ENCODE measurements at places on chromosomes 16 and 17.

DNA sequence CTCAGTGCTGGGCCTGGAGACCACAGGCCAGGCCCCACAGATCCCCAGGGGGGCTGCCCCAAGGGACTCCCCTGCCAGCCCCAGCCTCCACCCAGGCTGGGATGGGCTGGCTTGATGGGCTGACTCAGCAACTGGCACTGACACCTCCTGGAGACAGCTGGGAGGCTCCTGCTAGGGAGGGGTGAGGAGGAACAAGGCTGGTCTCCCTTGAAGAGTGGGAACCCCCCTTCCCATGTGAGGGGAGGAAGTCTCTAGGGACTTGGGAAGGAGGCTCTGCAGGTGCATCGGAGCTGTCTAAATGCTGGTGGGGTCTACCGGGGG lies 10.4 kb downstream of the NHERF1 start:
- DNase-seq = peak; percentile 31

- no peak for DNase-seq
Observed at GRCh38 chr16:86740906-86741799, 162.8 kb downstream of the FOXL1 start.

DNA sequence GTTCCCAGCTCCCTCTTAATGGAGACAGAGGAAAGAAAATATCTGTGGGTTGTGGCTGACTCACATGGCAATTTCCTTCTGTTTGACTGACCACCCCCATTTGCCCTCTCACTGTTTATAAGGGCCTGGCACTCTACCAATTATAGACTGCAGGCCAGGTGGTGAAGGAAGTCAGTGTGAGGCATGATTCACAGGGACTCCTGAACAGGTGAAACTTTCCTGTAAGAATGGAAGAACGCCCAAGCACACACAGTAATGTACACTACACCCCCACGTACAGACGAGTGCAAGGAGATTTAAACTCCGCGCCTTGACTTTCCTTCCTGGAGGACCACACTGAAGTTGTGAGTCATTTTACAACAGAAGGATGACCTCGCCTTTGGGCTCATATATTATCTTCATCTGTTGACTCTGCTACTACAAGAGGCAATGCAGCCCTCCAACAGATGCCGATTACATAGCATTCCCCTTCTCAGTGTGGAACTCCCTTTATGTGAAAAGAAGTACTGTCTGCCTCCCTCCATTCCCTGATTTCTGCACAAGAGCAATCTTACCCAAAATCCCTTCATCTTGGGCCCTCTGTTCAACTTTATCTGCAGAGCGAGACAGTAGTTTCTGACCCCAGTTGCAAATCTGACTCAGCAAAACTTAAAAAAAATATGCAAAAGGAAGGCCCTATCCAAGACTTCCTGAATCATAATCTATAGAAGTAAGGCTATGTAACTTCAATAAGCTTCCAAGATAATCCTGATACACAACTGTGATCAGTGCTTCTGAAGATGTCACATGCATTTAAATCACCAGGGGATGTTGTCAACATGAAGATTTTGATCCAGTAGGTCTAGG lies 163.6 kb downstream of the SHISA6 start:
- DNase-seq = no peak

- no peak for DNase-seq
Observed at GRCh38 chr17:75356260-75356937, 49.1 kb downstream of the GRB2 start.

GRCh38 chr17:48632579-48633265 lies 6.6 kb upstream of the HOXB9 start:
- DNase-seq = no peak

GRCh38 chr17:58668598-58668935 lies 23.3 kb downstream of the TEX14 start:
- DNase-seq = no peak

- DNase-seq = no peak
Observed at GRCh38 chr17:2105663-2106062, 50.8 kb downstream of the HIC1 start.

- DNase-seq = peak; percentile 70
Observed at GRCh38 chr17:62824290-62825131, 16.4 kb upstream of the MARCHF10 start.

DNA sequence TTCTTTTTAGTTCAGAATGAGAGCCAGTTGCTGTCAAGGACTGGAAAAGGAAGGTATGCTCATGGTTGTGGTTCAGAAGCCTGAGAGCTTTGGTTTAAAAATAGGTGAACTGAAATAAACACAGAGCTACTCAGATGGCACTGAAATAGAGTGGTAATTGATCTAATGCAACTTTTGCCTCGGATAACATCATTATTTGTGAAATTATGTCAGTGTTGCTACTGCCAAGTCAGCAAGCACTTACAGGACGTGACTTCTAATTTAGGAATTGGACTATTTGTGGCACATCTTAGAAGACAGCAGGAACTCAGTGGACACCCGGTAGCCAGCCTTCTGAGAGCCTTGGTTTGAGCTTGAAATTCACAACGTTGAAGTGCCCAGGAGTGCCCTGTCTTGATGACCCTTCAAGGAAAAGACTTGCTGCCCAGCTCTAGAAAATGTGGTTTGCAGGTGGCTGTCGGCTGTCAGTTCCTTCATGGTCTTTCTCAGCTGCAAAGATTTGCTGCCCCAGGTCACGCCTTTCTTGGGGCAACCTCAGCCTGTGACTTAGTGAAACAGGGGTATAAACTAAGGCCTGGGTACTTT lies 42.0 kb upstream of the XYLT1 start:
- DNase-seq = no peak

- DNase-seq = no peak
Observed at GRCh38 chr16:10153985-10154384, 28.2 kb downstream of the GRIN2A start.

- DNase-seq = no peak
Observed at GRCh38 chr17:156094-156621, 18.8 kb downstream of the SCGB1C2 start.

DNA sequence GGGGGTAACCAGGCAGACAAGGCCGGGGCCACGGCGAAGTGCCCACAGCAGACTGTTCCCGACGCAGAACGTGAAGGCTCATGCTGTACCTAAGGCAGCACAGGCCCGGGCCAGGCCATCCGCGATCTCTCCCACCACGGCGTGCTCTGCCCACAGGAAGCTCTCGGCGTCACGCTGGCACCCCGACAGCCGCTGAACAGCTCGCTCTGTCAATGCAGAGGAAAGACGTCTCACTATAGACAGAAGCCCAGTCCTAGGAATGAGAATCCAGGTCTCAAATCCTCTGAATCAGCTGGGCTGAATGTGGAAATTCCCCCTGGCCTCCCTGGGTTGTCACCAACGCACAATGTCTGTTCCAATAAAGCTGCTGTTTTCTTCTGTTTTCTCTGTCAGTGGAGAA lies 21.4 kb downstream of the SERPINF1 start:
- no peak for DNase-seq

DNA sequence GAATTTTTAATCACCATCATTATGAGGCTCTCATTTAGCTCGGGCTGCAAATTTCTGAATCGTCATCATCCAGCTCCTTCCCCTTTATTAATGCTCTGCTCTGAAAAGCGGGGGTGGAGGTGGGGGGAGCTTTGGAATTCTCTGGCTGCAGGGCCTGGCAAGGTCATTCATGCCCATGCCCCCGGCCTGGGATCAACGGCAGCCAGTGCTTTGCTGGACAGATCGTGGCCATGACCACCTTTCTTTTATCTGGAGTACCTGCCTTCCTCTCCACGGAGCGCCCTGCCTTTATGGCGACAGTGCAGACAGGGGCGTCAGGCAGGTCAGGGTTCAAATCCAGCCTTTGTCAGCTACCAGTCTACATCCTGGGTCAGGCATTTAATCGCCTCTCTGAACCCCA lies 5.1 kb upstream of the CPSF4L start:
- DNase-seq = no peak

DNA sequence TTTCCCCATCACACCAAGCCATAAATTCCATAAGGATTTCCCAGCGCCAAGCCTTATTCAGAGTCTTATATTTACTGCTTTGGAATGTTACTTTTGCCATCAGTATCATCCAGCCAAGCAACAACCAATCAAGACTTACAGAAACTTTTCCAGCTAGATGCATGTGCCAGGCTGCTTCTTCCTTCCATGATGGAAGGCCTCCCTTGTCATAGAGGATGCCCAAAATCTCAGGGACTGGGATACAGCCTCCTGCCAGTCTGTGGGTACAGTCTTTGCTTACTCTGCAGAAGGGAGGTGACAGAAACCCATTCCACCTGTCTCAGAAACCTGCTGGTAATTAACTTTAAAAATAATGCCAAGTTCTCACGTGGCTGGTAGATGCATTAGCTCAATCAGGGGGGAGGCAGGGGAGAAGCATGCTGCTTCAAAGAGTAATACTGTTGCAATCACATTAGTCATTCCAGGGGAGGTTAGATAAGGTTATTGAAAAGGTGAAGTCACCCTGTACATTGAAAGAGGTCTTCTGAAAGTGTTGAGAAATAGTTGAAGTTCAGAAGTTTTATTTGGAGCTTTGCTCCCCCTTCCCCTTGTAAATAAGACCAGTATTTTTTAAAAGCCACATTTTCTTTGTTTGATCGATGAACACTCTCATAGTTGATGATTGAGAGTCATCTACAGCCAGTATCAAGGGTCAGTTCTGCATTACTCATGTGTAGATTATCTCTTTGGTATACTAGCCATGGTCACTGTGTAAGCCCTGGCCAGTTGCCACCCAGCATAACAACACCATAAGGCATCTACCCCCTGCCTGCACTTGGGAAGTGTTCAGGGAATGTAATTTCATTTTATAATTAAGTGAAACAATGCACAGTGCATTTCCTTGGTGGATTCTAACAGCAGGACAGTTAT lies 22.2 kb downstream of the HLF start:
- no peak for DNase-seq

GRCh38 chr16:11632455-11632939 lies 35.8 kb upstream of the SNN start:
- no peak for DNase-seq
